Stimulated activated naive CD8-positive, alpha-beta T cell treated with anti-CD3 and anti-CD28 coated beads, Interleukin-15, Interleukin-2, amounts not matched to agents 100 U/mL and 50 U/mL, for 24 hours (primary cell): ENCODE measurements at places on chromosomes 2 and 18.

DNA sequence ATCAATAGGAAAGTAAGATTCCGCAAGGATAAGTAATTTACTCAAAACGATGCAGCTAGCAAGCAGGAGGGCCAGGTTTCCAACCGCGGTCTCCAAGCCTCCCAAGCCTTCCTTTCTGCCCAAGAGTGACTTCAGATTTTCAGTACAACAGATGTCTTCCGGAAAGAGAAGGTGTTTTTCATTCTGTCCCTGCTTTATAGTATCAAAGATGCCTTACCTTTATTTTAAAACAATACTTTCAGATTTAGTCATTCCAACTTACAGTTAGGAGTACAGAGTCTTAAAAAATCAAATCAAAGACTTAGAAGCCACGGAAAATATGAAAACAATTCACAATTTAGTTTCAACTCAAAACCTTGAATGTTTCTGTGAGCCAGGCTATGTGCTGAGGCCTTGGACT is 43.6 kb downstream of the CYB5A start:
- DNase-seq, result no peak

DNA sequence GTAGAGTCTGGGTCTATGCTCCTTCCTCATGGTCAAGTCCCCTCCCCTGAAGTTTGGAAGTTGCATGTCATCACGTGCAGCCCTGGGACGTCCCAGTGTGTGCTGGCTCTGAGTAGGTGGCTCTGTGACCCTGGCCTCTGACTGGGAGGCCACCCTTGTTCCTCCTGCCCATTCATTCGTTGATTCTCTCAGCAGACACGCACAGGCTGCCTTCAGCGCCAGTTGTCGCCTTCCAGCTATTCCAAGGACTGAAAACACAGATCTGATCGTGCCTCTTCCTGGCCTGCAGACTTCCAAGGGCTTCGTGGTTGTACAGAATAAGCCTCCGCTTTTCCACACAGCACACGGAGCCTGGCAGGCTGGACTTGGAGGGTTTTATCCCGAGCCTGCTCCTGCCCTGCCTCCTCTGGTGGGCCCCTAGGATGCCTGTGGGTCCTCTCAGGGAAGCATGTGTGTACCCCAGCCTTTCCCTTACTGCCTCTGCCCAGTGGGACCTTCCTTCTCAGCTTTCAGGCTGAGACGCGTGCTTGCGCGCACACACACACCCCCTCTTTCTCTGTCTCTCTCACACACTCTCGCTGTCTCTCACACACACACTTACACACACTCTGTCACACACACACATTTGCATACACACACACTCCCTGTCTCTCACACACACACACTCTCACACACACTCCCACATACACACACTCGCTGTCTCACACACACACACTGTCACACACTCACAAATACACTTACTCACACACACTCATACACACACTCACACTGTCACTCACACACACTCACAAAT is 17.7 kb downstream of the SH3BP4 start:
- DNase-seq, result no peak

DNA sequence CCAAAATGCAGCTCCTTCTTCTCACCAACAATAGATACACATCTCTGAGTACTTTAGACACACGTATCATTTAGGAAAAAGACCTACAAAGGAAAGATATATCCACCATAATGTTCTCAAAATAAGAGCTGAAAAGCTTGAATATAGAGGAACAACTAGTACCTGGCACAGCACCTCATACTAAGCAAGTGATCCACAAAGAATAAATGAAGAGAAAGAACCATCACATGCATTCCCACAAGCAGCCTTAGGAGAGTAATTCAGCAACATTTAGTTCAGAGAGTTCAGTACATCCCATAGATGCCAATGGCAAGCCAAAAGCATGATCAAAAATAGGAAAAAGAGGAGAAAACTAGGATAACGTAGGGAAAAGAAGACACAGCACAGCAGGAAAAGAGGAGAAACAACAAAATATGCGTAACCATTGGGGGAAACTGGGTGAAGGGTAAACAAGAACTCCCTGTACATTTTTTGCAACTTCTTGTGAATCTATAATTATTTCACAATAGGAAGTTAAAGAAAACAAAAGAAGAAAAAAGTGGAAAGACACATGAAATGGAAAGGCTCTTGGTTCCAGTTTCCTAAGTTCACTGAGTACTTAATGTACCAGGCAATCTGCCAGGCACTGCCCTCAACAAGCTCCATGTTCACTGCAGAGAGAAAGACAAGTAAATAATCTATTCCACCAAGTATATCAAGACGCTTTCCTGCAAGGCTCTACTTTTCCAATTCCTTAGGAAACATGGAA is 22.3 kb downstream of the CLASP1 start:
- DNase-seq, result no peak

DNA sequence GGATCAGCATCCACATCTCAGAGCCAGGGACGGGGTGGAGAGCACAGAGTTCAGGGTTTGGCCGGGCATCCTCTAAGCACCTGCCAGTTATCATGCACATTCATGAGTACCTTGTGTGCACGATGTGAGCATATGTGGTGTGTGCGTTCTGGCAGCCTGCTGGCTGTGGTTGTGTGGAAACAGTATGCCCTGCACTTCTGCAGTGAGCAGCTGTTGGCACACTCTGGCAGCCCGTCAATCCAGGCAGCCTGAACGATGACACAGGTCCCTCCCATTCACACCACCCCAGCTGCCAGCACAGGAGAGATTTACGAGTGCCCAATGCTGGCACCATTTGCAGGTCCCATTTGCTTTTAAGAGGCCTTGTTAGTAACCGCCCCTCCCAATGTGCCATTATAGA is 74.2 kb downstream of the CD8B2 start:
- DNase-seq, result no peak

- peak; percentile 70 for DNase-seq
These were observed 8.1 kb downstream of the MBP start for GRCh38 chr18:77124452-77124922.

- DNase-seq, result no peak
These were observed 54.7 kb upstream of the GATA6 start for GRCh38 chr18:22114526-22115321.

DNA sequence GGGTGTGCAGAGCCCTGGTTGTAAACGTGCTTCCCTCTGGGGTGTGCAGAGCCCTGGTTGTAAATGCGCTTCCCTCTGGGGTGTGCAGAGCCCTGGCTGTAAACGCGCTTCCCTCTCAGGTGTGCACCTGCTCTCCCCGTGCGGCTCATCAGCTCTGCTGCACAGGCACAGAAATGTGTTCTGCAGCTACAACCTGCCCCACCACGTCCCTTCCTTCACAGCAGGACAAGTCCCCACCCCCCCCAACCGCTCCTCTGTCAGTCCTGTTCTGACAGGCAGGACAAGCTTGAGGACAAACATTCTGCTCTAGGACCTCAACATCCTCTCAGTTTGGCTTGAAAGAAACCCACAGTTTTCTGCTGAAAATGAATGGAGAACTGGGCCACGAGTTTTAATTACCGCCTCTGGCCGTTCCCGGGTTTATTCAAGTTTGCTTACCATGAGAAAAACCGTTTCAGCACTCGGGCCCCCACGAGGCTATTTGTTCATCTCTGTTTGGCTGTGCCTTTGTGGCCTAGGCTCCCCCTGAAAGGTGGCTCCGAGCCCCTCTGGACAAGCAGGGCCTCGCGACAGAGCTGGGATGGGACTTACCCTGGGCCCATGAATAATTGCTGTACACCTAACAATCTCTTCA is 81.0 kb upstream of the ASB18 start:
- no peak for DNase-seq

GRCh38 chr2:102585847-102586404 is 33.4 kb upstream of the SLC9A2 start:
- DNase-seq, result no peak

GRCh38 chr2:46376586-46376985 is 79.4 kb downstream of the EPAS1 start:
- DNase-seq, result no peak

- no peak for DNase-seq
These were observed 820.4 kb downstream of the GALR1 start for GRCh38 chr18:78069784-78070664.

DNA sequence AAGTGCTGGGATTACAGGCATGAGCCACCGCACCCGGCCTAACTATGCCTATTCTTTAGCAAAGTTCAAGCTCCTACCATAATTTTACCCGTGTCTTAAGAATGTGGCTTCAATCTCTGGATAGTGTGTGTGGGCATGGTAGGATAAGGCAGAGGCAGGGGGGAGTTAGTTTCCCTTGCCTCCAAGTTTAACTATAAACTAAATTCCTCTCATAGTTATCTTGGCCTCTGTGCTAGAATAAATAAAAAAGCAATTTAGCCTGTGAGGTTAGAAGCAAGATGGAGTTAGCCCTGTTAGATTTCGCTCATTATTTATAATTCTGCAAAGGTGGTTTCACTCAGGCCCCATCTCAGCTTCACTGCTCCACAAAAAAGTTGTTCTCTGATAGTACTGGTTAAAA is 7.0 kb upstream of the FAM98A start:
- DNase-seq, result no peak

GRCh38 chr2:64582774-64583340 is 58.7 kb downstream of the AFTPH start:
- DNase-seq, result no peak

DNA sequence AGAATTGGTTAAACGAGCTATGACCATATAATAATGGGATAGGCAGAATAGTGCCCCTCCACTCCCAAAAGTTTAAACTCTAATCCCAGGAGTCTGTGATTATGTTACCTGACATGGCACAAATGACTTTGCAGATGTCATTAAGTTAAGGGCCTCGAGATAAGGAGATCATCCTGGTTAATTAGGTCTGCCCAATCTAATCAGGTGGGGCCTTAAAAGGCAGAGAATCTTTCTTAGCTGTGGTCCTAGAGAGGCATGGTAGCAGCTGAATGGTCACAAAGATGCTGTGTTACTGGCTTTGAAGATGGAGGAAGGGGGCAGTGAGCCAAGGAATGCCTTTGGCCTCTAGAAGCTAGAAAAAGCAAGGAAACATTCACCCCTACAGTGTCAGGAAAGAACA is 31.1 kb downstream of the TACR1 start:
- no peak for DNase-seq

- no peak for DNase-seq
These were observed 33.6 kb upstream of the SERPINE2 start for GRCh38 chr2:224072541-224073188.

GRCh38 chr2:37926635-37927034 is 1.5 kb downstream of the RMDN2 start:
- no peak for DNase-seq

GRCh38 chr2:47277187-47277586 is 122.1 kb upstream of the STPG4 start:
- DNase-seq, result no peak

- DNase-seq, result no peak
These were observed 255.6 kb upstream of the OSR1 start for GRCh38 chr2:19614066-19614465.

- no peak for DNase-seq
These were observed 39.0 kb downstream of the GLI2 start for GRCh38 chr2:120774557-120775160.

DNA sequence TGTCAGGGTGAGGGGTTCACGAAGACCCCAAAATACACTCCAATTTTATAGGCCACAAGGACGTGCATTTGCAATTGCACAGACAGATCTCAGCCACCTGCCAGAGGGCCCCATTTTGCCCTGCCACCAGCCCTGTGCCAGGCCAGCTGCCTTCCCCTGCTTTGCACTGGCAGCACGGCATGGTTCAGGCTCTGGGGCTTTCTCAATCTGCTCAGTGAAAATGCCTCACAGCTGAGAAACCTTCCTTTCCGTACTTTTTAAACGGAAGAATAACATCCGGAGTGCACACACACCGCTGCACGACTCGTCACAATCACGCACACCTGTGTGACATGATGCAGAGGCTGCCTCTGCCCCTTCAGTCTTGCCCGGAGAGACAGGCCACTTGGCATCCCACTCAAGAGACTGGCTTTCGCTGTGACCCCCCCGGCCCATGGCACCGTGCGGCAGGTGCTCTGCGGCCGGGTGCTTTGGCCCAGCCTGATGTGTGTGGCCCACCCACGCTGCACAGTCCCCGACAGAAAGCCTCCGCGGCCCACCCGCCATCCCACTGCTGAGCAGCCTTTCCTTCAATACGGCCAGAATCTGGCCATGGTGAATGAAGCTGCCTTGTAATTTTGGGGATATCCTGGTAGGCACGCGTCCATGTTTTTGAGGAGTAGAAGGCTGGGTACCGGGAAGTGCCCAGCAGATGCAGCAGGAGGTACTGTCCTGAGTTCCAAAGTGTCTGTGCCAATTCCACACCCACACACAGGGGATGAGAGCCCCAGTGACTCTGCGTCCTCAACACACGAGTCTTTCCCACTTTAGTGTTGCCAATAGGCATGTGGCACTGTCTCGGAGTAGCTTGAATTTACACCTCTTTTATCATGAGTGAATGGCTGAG is 88.8 kb downstream of the USP40 start:
- no peak for DNase-seq

DNA sequence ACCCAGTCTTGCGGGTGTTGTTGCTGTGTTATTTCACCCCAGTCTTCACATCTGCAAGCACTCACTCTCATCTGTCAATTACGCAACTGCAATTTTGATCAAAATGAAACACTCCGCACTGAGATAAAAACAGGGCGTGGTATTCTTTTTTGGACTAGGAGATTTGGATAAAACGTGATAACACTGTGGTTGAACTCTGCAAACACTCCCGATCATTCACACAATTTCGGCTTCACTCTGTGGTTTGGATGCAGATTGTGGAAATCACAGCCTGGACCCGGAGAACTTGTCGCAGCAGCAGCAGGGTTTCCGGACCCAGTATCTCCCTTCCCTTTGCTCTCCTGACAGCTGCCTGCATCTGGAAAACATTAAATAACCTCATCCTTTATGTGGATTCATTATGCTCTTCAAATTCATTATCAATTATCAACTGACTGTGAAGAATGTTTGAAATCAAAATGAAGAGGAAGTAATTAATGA is 49.4 kb upstream of the APCDD1 start:
- DNase-seq, result no peak

- DNase-seq, result no peak
These were observed 94.8 kb upstream of the THOC1 start for GRCh38 chr18:362311-363290.

DNA sequence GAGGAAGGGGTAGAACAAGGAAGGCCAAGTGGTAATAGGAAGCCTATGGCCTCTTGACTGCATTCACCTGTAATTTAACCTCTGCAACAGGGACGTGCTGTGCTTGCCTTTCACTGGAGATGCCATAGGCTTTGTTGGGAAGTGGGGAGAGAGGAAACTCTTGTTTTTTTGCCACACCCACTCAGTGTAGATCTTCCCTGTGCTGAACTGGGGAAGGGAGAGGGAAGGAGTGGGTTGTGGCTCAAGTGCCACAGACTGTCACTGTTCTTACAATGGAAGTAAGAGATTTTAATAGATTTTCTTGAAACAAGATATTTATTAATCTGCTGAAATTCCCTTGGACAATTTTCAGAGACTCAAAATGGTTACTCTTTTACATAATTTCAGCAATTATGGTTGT is 127.3 kb downstream of the FAM210A start:
- no peak for DNase-seq

DNA sequence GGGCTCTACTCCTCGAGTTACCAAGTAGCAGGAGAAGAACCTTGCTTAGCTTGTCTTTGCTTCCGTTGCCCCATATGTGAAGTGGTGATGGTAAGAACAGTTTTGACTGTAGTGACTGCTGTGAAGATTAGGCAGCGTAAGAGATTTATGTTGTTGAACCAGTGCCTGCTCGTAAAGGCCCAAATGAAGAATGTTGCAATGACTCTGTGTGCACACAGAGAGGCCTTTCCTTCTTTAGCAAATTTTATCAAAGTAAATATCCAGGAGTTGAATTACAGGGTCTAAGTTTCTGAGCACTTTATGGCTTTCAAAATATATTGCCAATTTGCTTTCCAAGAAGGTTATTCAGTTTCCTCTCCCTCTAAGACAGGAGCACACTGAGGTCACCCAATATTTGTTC is 14.5 kb downstream of the NTSR2 start:
- no peak for DNase-seq

- DNase-seq, result no peak
These were observed 77.5 kb downstream of the DIS3L2 start for GRCh38 chr2:232038881-232039485.
